ENCODE measurements at places on chromosomes 4 and X. TPM values are rescaled to one million over a fixed set of nuclear protein-coding genes. Genes with fewer than 3 reads are reported as not detected.

Gene ADGRA3
- total RNA-seq, result 6.8 TPM

Gene NXF2B
- total RNA-seq, result not detected

Gene IGFBP7
- total RNA-seq, result 1,151 TPM

Gene SERPINA7
- total RNA-seq, result not detected

Gene IL15
- total RNA-seq, result 6.4 TPM

Gene ERAS
- total RNA-seq, result not detected

Gene PDE6B
- total RNA-seq, result not detected

Gene SLC25A5
- 160 TPM for total RNA-seq

Gene RAB33A
- total RNA-seq, result 0.75 TPM

Gene TSPAN6
- total RNA-seq, result 31.3 TPM

GRCh38 chr4:124111922-124112321, 600.6 kb downstream of the ANKRD50 start:
- no peaks in the 10 kb centered on the region for H3K27me3 ChIP-seq
- H3K27ac ChIP-seq, result 0 out of 2 replicates have a peak overlapping the region, but pooled peaks have one; percentile 4
- DNase-seq, result no peak

DNA sequence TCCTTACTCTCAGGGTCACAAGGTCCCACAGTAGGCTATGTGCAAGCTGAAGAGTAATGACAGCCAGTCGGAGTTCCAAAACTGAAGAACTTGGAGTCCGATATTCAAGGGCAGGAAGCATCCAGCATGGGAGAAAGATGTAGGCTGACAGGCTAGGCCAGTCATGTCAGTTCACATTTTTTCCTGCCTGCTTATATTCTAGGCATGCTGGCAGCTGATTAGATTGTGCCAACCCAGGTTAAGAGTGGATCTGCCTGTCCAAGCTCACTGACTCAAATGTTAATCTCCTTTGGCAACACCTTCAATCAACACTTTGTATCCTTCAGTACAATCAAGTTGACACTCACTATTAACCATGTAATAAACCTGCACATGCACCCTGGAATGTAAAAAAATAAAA, 960.9 kb upstream of the HS3ST1 start:
- no peaks in the 10 kb centered on the region for H3K36me3 ChIP-seq
- no peak overlapping the region for H3K27ac ChIP-seq
- no peaks in the 10 kb centered on the region for H3K4me1 ChIP-seq

GRCh38 chr4:100269446-100269845, 79.2 kb upstream of the DDIT4L start:
- H3K4me1 ChIP-seq, result no peaks in the 10 kb centered on the region
- H3K4me3 ChIP-seq, result no peak overlapping the region
- H3K27ac ChIP-seq, result no peak overlapping the region
- no peak for DNase-seq
- H3K36me3 ChIP-seq, result no peaks in the 10 kb centered on the region

DNA sequence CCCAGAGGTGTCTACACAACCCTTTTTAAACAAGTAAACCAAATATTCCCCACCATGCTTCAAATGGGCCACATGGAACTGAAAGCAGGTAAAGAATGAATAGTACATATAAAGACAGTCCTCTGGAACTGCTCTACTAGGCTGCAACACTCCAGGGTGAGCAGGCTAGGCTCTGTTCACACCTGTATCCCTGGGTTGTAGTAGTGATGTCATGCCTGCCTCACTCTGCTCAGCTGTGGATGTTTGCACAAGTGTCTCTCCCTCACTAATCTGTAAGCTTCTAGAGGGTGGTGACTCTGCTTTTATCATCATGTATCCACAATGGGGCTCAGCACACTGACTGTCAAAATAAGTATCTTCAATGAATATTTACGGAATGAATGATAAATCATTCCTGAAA, 20.4 kb downstream of the LEF1 start:
- no peak overlapping the region for H3K4me3 ChIP-seq
- H3K27me3 ChIP-seq, result no peaks in the 10 kb centered on the region
- H3K36me3 ChIP-seq, result peaks cover 40% of the 10 kb centered on the region
- no peak for DNase-seq

DNA sequence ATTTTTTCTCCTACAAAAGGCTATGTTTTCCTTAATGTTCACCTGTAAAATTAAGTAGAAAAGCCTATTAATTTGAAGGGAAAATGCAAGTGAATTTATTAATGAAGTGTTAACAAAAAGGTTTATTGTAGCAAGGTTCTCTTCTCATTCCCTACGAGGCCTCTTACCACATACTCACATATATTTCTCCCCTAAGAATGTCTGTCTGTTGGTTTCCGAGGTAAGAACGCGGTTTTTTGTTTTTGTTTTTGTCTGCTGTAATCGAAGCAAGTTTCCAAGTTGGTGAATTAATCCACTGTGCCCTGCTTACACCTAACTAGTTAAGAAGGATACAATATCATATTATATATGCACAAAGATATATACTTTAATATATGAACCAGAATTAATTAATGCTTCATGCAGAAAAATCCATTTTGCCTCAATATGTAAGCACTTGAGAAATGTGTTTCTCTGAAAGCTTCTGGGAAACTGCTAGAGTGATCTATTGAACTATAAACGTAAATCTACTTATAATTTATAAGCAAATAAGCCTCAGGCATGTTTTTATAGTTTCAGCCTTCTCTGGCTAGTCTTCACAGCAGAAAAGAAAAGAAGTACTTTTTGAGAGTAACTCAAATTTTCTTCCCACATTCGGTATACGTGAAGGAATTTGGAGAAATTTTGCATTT, 120.8 kb downstream of the EGF start:
- no peaks in the 10 kb centered on the region for H3K36me3 ChIP-seq
- H3K4me3 ChIP-seq, result no peak overlapping the region
- no peaks in the 10 kb centered on the region for H3K4me1 ChIP-seq
- DNase-seq, result no peak

- H3K4me1 ChIP-seq, result no peaks in the 10 kb centered on the region
- H3K4me3 ChIP-seq, result no peak overlapping the region
- H3K27ac ChIP-seq, result no peak overlapping the region
- H3K36me3 ChIP-seq, result no peaks in the 10 kb centered on the region
- 0 out of 2 replicates have a peak, but pooled peaks cover 3% of the 10 kb centered on the region for H3K27me3 ChIP-seq
These were observed 608.4 kb downstream of the RAB28 start for GRCh38 chr4:12875640-12876243.

DNA sequence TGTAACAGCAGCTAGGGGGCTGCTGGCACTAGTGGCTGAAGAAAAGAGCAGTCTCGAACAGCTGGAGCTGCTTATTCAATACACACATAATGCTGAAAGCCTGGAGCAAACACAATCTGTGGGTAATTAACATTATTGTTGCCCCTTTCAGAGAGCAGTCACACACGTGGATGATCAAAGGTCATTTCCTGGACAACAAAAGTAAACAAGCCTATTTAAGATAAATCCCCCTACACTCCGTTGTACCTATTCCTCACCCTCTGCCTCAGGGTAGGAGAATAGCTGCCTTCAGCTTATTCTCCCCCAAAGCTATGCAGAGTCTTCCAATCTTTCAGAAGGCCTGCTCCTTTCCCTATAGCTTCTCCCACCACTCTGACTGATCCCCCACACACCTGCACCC, 803.9 kb downstream of the C4orf33 start:
- DNase-seq, result no peak
- no peaks in the 10 kb centered on the region for H3K4me1 ChIP-seq
- no peak overlapping the region for H3K4me3 ChIP-seq
- no peaks in the 10 kb centered on the region for H3K36me3 ChIP-seq

GRCh38 chrX:22121161-22121560, 89.0 kb downstream of the PHEX start:
- DNase-seq, result no peak
- H3K4me3 ChIP-seq, result no peak overlapping the region
- peaks cover 4% of the 10 kb centered on the region for H3K4me1 ChIP-seq
- H3K27ac ChIP-seq, result no peak overlapping the region

DNA sequence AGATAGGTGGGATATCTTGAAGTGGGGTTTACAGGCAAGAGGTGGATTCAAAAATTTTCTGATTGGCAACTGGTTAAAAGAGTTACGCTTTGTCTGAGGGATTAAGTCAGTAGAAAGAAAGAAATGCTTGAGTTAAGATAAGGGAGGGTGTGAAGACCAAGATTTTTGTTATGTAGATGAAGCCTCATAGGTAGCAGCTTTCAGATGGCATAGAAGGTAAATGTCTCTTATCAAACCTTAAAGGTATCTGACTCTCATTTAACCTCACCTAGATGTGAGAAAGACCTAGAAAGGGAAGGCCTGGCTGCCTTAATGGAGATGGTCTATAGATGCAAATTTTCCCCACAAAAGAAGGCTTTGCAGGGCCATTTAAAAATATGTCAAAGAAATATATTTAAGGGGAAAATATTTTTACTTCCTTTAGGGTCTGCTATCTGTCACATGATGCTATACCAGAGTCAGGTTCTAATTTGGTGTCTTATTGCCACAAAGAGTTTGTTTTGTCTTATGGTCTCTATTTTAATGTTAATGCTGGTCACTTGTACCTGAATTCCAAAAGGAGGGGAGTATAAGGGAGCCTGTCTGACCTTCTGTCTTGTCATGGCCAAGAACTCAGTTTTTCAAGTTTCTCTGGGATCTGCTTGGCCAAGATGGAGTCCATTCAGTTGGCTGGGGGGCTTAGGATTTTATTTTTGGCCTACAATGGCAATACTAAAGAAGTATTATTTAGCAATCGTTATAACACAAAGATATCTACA, 699.1 kb upstream of the AMOT start:
- no peaks in the 10 kb centered on the region for H3K27me3 ChIP-seq
- H3K4me1 ChIP-seq, result no peaks in the 10 kb centered on the region
- DNase-seq, result no peak
- H3K4me3 ChIP-seq, result no peak overlapping the region
- no peak overlapping the region for H3K27ac ChIP-seq

DNA sequence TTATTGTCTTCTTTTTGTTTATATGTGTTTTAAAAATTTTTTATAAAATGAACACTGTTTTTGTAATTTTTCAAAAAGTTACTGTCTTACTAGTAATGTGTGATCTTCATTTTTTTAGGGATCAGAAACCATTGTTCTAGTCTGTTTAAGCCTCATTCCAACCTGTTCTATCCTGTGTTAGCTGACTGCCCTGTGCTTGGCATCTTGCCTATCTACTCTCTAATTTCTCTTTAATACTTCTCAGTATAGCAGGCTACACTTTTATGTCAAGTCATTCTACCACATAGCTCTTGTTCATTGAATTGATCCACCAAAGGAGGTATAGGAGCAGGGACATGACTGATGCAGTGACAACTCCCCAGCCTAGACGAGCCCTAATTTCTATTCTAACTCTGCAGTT, 70.2 kb upstream of the PLS3 start:
- no peaks in the 10 kb centered on the region for H3K4me1 ChIP-seq
- no peak for DNase-seq
- H3K4me3 ChIP-seq, result no peak overlapping the region

DNA sequence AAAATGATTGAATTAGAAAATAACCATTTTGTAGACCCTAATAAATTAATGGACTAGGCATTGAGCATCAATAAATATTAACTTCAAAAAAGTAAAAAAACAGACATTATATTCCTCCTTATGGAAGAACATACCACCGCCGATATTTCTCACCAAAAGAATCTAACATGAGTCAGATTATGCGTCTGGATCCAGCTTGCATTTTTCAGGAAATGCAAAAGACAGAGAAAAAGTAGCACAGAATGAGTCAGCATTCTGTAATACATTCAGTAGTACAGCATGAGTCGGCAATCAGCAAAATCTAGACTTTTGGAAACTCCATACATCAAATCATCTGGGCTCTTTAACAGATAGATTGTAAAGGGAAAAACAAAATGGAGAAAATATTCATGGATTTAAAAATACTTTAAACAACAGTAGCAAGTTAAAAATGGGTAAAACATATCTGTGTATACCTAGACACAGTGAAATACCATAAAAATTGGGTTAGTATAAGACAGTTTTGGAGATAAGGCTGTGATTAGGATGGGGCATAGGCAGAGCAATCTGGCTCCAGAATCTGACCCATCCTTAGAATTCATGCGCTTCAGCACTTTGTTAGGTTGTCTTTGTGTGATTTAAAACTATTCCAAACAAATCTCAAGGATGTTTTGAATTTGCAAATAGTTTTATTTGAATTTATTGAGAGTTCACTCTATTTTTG, 633.0 kb upstream of the FAM241A start:
- H3K4me1 ChIP-seq, result peaks cover 12% of the 10 kb centered on the region
- H3K4me3 ChIP-seq, result no peak overlapping the region
- no peaks in the 10 kb centered on the region for H3K27me3 ChIP-seq
- peak overlapping the region; percentile 62 for H3K27ac ChIP-seq
- peak; percentile 41 for DNase-seq

- H3K4me3 ChIP-seq, result no peak overlapping the region
- H3K27me3 ChIP-seq, result no peaks in the 10 kb centered on the region
- no peak overlapping the region for H3K27ac ChIP-seq
- no peak for DNase-seq
- no peaks in the 10 kb centered on the region for H3K36me3 ChIP-seq
These were observed 178.7 kb downstream of the FRAS1 start for GRCh38 chr4:78235800-78236199.

- H3K4me3 ChIP-seq, result no peak overlapping the region
- H3K36me3 ChIP-seq, result no peaks in the 10 kb centered on the region
- no peaks in the 10 kb centered on the region for H3K27me3 ChIP-seq
- H3K4me1 ChIP-seq, result no peaks in the 10 kb centered on the region
- DNase-seq, result no peak
These were observed 317.7 kb downstream of the INPP4B start for GRCh38 chr4:142528433-142528832.
